ENCODE measurements at places on chromosomes 1 and 21.

DNA sequence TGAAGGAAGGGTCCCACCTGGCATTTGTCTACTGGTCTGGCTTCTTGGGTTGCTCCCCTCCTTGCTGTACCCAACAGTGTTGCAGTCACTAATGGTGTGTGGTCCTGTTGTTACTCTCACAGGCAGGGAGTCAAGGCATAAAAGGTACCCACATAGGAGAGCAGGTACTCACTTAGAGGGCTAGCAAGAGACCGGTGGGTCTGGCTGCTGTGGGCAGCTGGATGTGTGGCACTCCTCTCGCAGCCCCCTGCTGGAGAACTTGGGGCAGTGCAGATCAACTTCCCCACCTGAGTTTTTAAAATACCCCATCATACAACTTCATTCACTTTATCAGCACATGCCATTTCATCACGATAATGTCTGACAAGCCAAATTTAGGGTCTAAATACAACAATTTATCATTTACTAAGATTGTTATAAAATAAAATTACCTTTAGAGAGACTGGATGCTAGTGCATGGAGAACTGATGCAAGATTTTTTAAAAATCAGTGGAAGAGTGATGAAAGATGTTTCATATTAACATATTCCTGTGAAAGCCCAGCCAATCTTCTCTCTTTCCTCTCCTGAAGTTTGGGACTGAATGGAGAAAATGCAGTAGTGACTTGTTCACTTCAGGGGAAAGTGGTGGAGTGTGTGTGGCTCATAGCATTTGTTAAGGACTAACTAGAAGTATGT lies 42.8 kb downstream of the ACP6 start:
- no peak for DNase-seq

DNA sequence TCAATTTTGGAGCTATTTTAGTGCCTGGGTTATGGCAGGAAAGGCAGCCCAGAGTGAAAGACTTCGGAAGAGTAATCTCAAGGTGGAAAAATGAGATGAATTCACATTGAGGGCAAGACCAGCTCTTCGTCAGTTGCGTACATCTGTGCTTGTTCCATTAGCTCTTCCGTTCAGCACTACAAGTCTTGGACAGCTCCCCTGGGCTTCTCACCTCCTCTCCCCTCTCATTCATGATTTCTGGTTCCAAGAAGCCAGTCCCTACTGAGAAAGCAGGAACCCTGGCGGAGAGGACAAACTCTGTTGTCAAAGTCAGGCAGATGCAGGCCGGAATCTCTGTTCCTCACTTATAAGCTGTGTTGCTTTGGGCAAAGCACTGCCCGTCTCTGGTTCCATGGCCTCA lies 76.5 kb downstream of the ACTL8 start:
- DNase-seq = no peak

GRCh38 chr1:31943546-31944184 lies 5.5 kb upstream of the PTP4A2 start:
- DNase-seq = no peak

DNA sequence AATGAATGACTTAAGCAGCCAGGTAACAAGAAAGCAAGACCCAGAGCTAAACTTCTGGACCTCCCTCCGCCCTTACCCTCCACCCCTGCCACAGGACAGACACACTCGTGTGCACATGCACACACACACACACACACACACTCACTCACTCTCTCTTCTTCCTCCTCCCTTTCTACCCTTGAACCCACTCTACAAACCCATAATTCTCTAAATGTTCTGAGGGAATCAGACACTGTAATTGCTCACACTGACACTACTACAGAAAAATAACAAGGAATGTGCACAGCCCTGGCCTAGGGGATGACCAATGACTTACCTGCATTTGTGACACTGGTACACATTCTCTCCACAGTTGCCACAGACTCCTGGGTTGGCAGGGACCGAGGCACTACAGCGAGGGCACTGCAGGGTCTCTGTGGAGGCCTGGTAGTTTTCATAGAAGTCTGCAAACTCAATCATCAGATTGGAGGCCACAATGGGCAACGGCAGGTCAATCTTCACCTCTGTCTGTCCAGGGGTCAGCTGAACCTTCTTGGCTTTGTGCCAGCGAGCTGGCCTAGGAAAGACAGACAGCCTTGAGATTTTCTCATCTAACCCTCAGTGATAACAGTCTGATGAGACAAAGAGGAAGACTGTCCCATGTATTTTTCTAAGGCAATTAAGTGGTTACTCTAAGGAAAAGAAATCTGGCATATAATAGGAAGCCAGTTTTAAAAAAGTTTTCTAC lies 94.8 kb downstream of the UBR4 start:
- DNase-seq = no peak

DNA sequence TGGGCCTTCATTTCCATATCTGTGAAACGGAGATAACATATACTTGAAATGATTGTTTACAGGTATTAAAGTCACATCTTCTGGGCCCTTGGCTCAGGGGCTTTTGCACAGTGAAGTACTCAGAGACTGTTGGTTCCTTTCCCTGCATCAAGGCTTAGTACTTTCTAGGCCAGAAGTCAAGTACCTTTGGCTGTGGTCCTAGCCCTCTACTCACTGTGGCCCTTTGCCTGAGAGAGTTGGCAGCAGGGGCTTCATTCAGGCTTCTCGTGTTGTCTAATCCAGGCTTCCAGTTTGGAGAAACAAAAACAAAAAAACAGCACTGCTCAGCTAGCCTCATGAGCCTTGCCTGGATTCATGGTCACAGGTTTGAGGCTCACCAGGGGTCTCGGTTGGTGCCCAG lies 8.1 kb upstream of the DPH2 start:
- no peak for DNase-seq

DNA sequence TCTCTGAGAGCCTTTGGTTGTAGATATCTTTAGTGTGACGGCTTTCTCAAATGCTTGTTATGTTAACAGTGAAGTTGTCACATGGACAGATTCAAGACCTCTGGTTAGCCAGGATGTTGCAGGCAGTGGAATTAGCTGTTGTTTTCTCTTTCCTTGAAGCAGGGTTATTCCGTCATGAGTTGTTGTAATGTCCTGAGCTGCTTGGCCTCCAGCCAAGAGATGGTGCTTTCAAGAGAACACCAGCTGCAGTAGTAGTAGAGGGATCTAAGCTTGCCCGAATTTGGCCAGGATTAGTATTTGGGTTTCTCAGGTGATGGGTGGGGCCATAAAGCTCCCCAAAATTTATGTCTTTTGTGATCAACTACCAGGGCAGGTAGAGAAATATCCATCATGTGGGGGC lies 13.4 kb downstream of the KCNE1 start:
- no peak for DNase-seq

DNA sequence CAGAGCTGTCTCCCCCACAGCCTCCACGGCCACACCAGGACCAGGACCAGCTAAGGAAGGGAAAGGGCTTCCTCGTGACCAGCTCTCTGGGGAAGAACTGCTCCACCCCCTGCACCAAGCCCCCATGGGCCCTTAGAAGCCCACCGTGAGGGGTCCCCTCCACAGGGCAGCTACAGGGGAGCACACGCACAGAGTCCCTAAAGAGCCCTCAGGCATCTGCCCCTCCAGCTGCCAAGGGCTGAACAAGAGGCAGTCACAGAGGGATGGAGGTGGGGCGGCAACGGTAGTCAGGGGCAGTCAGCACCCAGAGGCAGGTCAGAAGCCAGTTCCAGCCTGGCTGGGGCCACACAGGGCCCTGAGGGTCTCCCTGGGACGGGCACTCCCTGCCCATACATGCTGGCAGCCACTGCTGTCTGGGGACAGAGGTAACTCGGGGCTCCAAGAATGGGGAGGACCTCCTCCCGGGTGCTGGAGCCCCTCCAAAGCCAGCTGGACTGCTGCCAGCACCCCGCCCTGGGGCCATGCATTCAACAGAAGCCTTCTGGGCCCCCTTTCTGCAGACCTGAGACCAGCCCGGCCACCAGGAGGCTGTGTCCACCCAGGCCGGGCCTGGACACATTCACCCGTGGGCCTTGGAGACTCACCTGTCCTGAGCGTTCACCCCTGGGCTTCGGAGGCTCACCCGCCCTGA lies 18.7 kb downstream of the SLC19A1 start:
- no peak for DNase-seq

DNA sequence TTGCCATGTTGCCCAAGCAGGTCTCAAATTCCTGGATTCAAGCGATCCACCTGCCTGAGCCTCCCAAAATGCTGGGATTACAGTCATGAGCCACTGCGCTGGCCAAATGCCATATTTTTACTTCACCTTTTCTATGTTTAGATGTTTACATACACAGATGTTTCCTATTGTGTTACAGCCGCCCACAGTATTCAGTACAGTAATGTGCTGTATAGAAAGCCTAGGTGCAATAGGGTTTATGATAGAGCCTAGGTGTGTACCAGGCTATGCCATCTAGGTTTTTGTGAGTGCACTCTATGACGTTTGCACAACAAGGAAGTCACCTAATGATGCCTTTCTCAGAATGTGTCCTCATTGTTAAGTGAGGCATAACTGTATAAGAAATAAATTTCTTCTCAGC lies 153.4 kb downstream of the CHRM3 start:
- no peak for DNase-seq

GRCh38 chr1:162899422-162900146 lies 38.6 kb upstream of the CCDC190 start:
- DNase-seq = peak; percentile 93

- DNase-seq = no peak
Observed at GRCh38 chr1:61269602-61270001, 187.2 kb downstream of the NFIA start.

DNA sequence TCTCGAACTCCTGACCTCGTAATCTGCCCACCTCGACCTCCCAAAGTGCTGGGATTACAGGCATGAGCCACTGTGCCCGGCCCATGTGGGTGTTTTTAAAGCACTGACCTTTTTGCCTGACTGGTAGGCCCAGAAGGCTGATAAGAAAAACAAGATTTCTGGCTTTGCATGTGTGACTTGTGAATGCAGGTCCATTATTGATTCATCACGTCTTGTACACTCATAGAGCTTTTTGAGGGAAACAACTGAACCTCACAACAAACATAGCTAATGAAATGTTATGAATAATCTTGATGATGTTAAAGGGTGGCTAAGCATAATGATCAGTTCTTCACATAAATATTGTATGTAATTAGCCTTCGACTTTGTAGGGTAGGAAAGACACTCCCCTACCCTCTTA lies 140.9 kb upstream of the UBE2U start:
- no peak for DNase-seq

DNA sequence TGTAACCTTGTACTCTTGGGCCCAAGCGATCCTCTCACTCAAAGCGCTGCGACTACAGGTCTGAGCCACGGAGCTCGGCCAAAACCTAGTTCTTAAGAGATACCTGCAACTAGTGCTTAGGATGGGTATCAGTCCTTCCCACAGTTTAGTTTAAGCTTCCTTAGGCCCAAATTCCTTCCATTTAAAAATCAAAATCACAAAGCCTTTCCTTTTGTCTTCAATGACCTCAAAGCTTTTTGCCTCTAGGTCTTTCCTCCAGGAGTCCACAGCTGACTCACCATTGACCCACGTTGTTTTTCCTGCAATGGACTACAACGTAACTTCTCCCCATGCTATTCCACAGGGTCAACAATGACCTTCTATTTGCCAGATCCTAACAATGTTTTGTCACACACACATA lies 64.0 kb downstream of the APP start:
- no peak for DNase-seq

DNA sequence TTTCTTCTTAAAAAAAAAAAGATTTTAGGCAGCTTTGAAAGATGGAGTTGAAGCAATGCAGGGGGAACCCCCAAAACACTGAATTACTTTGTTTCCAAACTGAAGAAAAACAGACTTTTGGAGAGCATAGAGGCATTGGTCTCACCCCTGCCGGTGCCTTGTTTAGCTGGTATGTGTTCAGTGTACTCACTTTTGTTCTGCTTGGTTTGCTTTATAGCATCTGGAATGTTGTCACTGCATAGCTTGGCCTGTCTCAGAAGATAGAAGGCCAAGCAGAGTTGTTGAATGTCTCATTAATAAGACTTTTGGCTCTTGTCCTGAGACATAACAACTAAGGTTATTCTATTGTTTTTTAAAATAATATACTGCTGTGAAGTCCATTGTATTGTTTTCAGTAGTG lies 6.9 kb downstream of the THRAP3 start:
- no peak for DNase-seq

DNA sequence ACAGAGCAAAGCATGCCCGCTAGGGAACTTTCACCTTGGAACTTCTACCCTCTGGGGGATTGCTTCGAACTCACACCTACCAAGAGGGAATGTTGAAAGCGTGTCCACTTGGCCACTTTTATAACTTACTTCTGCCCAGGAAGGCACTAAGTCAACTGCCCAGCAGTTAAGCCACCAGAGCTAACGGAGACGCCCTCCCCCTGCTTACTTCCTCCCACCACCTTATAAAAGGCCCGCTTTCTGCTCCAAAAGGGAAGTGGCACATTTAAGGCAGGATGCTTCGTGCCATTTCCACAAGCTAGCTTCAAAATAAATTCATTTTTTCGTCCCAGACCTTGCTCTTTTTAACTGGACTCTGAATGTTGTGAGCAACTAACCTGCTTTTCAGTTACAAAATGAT lies 3.2 kb upstream of the AK2 start:
- no peak for DNase-seq

- no peak for DNase-seq
Observed at GRCh38 chr1:219085082-219085481, 88.6 kb upstream of the LYPLAL1 start.

DNA sequence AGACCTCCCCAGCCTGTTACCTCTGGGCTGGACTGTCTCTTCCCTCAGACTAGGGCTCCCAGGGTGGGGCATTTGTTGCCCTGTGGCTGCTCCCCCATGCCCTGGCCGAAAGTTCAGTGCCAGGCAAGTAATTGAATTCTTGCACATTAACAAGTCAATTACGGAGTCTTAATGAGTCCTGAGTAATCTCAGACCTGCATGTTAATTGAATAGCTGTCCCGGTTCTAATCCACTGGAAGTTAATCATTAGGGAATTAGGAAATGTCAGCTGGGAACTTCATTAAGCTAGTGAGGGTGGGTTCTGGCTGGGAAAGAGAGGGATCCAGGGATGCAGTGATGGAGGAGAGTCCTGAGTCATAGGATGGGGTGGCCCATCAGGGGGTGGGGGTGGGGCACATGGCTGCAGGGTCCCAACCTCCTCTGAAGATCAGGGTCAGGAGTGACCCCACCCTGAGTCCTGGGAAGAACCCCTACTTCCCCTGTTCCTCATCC lies 47.1 kb upstream of the CSF3R start:
- DNase-seq = no peak

- DNase-seq = no peak
Observed at GRCh38 chr1:100178091-100178490, at the start of gene LRRC39. Gene LRRC39, minus strand, starts transcription at chr1:100178256. Its CDS starts 9,740 bp downstream, at chr1:100168516.

Data from DMS 273 treated with DMSO at 0.1 percent for 48 hours (cell line).